Mucosa of gallbladder (tissue), 1 donor: ENCODE measurements at places on chromosomes 7 and 10. TPM values are rescaled to one million over a fixed set of nuclear protein-coding genes. Genes with fewer than 3 reads are reported as not detected.

KLHDC10 gene
- 36.3 TPM for total RNA-seq

PEX1 gene
- total RNA-seq, result 15.9 TPM

LIPJ gene
- not detected for total RNA-seq

PIK3CG gene
- total RNA-seq, result 7.1 TPM

PLAC9 gene
- 8.5 TPM for total RNA-seq

DPP6 gene
- 0.35 TPM for total RNA-seq

NUTM2E gene
- total RNA-seq, result 0.06 TPM

FAM25C gene
- not detected for total RNA-seq

CPED1 gene
- total RNA-seq, result 58.6 TPM

STEAP4 gene
- 9.8 TPM for total RNA-seq

TRIL gene
- total RNA-seq, result 1.4 TPM

GALNT17 gene
- total RNA-seq, result 1.7 TPM

PRSS37 gene
- not detected for total RNA-seq

ELN gene
- total RNA-seq, result 70.3 TPM

DNMBP gene
- total RNA-seq, result 31.8 TPM

COL26A1 gene
- total RNA-seq, result 0.29 TPM

PIP gene
- not detected for total RNA-seq
